GM23248 (cell line): ENCODE measurements at places on chromosomes 2 and 18. TPM values are rescaled to one million over a fixed set of nuclear protein-coding genes. Genes with fewer than 3 reads are reported as not detected.

RNASEH1 gene
- total RNA-seq: 34.0 and 37.4 TPM in 2 replicates

MOCOS gene
- total RNA-seq: 23.6 and 26.2 TPM in 2 replicates

TMEM17 gene
- 3.7 and 8.3 TPM in 2 replicates for total RNA-seq

CERS6 gene
- 16.0 and 17.8 TPM in 2 replicates for total RNA-seq

LTBP1 gene
- total RNA-seq: 198 and 211 TPM in 2 replicates

TTLL4 gene
- 5.5 and 9.1 TPM in 2 replicates for total RNA-seq

SIX3 gene
- not detected in 2 replicates for total RNA-seq
